ENCODE measurements at places on chromosomes 7 and 10.

GRCh38 chr10:78511324-78512204 lies 477.9 kb downstream of the RPS24 start:
- DNase-seq, result no peak

DNA sequence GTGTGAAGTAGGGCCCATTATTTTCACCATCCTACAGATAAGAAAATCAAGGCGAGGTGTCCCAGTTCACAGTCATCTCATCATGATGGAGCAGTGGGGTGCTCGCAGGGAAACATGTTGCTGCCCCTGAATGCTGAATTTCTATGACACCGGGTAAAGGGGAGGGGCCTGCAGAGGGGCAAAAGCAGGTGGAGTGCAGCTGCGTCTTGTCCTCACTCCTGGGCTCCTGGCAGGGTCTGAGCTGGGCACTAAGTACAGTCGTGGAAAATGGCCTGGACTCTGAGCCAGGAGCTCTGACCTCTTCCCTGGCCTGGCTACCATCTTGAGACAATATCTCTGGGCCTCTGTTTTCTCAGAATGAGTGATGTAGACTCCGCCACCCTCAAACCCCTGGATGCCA lies 253.1 kb upstream of the PITRM1 start:
- DNase-seq, result no peak

DNA sequence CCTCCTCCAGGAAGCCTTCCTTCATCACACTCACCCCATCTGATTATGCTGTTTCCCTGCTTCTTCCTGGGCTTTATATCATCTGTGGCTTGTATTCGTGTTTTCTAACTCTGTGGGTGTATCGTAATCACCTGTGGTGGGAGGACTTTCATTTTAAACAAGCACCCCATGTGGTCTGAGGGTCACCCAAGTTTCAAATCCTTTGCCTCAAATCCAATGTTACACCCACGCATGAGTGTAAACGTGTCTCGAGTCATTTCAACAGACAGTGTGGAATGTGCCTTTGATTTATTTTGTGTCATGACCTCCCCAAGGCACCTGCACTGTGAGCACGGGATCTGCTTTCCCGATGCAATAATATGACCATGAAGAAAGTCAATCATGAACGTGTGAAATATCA lies 17.5 kb upstream of the LYZL2 start:
- DNase-seq, result no peak

DNA sequence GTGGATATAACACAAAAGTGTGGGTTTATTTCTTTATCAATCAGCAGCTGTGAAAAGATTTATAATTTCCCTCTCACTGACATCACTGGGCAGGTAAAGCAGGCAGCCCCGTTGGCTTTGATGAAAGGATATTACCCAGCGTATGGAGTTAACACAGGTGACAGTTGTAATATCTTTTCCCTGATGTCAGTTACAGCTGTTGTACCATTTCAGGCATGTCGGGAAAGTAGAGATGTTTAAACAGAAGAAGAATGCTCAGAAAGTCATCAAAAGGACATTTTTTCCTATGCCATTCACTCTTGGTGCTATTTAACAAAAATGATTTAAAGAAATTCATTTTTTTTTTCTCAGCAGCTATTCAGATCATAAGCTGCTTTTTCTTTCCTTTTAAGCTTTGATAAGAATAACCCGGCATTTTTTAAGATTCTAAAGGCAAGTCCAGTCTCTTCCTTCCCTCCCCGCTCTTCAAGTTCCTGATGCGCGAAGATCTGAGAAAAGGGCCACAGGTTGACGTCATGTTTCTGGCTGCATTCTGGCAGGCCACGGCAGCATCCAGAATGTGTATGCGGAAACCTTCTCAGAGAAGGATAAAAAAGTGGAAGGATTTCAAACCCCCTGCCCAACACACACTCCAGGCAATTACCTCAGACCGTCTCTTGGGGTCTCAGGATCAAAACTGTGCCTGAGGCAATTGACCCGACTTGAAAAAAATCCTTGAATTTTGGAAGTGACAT lies 32.5 kb upstream of the ADAM12 start:
- DNase-seq, result no peak

- DNase-seq, result no peak
These were observed at the start of gene SCART1 for GRCh38 chr10:133453516-133454203. TSS of gene SCART1 (plus strand) at chr10:133453945. CDS start at chr10:133453998, 53 bp downstream.

DNA sequence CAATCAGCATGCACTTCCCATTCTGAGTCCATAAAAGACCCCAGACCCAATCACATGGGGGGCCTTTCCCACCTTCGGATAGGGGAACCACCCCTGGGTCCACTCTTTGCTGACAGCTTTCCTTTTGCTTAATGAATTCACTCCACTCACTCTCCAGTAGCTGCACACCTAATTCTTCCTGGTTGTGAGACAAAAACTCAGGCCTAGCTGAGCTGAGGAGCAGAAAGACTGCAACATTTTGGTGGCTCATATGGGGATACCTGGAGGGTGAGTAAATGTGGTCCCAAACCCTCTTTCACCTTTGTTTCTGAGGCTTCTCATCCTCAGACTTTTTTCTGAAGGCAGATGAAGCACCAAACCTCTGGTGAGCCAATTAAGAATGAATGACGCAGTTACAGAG lies 138.1 kb downstream of the WDR11 start:
- DNase-seq, result no peak

DNA sequence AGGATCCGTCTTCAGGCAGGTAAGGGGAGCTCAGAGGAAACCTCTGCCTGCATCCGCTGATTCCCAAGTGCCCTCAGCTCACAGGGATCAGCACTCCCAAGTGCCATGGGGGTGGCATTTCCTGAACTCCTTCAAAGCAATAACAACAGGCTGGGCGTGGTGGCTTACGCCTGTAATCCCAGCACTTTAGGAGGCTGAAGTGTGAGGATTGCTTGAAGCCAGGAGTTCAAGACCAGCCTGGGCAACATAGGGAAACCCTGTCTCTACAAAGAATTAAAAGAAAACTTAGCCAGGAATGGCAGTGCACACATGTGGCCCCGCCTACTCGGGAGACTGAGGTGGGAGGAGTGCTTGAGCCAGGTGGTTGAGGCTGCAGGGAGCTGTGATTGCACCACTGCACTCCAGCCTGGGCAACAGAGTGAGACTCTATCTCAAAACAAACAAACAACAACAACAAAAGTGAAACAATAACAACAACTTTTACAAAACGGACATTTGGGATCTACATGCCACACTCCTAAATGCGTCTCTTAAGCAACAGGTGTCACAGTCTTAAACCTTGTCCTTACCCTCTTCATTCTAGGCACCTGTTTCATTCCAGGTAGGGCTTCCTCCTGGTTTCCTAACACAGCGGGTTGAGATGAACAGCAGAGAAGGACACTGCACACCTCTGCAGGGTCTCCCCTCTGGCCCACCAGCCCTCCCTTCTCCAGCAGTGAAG lies 73.8 kb downstream of the PAXIP1 start:
- no peak for DNase-seq

GRCh38 chr7:5682551-5683279 lies 98.7 kb downstream of the RNF216 start:
- no peak for DNase-seq

GRCh38 chr7:33872870-33873269 lies 32.5 kb upstream of the BMPER start:
- DNase-seq, result no peak

Data from NCI-H1105 (cell line).